ENCODE measurements at places on chromosomes 1 and 21.

- DNase-seq: peak; percentile 67
Measured at GRCh38 chr1:15409388-15410222, at the start of gene EFHD2. TSS of gene EFHD2 (plus strand) at chr1:15409888. CDS start at chr1:15409972, 84 bp downstream.

- peak; percentile 84 for DNase-seq
Measured at GRCh38 chr1:151372058-151372934, at the start of gene SELENBP1. TSS of gene SELENBP1 (minus strand) at chr1:151372705. CDS start at chr1:151372641, 64 bp downstream.

DNA sequence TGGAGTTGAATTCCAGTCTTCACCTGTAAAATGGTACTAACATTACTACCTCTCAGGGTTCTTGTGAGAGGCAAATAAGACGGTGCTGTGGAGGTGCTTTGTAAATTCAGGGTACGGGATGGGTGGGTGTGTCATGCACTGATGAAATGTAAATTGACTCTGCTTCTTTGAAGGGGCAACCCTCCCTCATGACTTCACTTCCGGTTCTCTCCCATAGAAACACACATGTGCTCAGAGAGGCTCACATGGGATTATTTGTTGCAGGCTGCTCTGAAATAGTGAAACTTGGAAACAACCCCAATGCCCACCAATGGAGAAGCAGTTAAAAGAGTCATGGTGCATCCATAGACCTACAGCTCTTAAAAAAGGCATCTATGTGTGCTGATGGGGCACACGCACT is 44.9 kb upstream of the SCMH1 start:
- DNase-seq: no peak

- no peak for DNase-seq
Measured at GRCh38 chr1:90557706-90558105, 159.4 kb downstream of the BARHL2 start.

- no peak for DNase-seq
Measured at GRCh38 chr1:240093120-240093961, 1.7 kb downstream of the FMN2 start.

DNA sequence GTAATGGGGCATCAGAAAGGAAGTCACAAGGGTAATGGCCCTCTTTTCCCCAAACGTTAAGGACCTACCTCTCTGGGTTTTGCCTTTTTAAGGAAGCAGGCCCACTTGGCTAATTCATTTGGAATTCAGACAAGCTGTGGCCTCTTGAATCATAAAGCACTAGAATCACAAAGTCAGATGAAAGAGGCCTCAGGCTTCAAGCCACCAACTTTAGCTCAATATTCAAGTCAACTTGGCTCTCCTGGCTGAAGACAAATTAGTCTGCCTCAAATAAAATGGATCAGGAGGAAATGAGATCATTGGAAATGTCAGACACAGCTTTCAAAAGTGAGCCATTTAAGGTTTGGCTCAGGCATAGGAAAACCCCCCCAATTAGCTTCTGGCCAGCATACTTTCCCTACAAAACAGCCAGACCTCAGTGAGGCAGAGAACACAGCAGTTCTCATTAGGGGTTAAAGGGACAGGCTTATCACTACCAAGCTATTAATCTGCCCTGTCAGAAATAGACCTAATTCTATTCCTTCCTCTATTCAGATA is 34.3 kb downstream of the SLC35D1 start:
- DNase-seq: peak; percentile 80

DNA sequence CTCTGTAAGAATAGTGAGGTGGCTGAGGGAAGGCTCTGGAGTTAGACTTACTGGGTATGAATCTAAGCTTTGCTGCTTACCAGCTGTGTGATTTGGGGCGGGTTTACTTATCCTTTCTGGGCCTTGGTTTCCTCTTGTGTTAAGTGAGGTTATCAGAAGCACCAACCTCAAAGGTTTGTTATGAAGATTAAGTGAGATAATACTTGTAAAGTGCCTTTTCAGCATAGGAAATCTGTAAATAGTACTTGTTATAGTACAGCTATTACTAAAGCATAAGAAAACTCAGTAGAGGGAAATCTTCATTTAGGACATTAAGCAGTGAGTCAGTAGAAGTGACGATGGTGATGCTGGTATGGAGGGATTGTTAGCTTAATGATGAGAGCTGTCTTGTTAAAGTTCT is 12.1 kb downstream of the HHAT start:
- DNase-seq: no peak

GRCh38 chr1:53104289-53104913 is 38.0 kb downstream of the SLC1A7 start:
- no peak for DNase-seq

DNA sequence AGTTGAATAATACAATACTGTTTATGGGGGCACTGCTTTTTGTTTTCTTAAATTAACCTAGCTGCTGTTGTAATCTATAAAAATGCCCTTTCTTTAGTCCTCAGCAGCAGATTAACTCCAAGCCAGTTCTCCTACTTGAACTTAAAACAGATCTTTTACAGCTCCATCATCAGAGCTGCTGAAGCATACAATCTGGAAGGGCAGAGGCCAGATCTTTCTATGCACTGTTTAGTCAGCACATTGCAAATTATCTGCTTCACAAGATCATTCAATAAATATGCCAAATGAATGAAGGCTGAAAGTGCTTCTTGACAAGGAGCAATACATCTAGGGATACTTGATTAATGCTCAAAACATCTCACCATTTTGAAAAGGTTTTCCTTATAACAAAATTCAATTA is 115.8 kb downstream of the PLPPR5 start:
- no peak for DNase-seq

GRCh38 chr1:26373281-26373680 is 731 bp upstream of the ZNF683 start:
- no peak for DNase-seq

- DNase-seq: no peak
Measured at GRCh38 chr1:203140743-203141520, 13.4 kb downstream of the ADORA1 start.

GRCh38 chr1:16205891-16206546 is 6.4 kb downstream of the ARHGEF19 start:
- no peak for DNase-seq

DNA sequence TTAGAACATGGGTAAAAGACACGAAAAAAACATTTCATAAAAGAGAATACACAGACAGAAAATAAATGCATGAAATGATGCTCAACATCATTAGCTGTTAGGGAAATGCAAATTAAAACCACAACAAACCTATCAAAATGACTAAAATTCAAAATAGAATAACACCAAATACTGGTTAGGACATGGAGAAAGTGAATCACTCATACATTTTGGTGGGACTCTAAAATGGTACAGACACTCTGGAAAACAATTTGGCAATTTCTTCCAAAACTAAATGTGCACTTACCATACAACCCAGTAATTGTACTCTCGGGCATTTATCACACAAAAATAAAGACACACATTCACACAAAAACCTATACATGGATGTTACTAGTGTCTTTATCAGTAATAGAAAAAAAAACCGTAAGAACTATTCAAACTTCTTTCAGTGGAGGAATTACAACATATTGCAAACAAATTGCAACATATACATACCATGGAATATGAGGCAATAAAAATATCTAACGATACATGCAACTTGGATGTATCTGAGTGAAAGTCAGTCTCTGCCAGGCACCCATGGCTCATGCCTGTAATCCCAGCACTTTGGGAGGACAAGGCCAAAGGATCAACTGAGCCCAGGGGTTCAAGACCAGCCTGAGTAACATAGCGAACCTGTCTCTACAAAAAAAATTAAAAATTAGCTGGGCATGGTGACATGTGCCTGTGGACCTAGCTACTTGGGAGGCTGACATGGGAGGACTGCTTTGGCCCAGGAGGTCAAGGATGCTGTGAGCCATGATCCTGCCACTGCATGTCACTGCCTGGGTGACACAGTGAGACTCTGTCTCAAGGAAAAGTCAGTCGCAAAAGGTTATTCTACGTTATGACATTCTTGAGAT is 19.6 kb downstream of the HSF2BP start:
- peak; percentile 20 for DNase-seq

DNA sequence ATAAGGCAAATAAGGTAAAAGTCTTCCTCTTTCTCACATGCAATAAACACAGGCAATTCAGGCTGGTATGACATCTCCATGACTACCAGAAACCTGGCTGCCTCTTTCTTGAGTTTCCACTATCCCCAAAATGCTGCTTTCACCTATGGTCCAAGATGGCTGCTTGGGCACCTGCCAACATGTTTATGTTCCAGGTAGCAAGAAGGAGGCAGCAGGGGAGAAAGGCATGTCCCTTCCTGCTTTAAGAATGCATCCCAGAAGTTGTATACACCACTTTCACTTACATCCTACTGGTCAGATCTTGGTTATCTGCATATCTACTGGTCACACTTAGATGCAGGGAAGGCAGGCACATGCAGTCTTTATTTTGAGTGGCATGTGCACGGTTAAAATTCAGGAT is 19.4 kb upstream of the ACOT11 start:
- DNase-seq: no peak

DNA sequence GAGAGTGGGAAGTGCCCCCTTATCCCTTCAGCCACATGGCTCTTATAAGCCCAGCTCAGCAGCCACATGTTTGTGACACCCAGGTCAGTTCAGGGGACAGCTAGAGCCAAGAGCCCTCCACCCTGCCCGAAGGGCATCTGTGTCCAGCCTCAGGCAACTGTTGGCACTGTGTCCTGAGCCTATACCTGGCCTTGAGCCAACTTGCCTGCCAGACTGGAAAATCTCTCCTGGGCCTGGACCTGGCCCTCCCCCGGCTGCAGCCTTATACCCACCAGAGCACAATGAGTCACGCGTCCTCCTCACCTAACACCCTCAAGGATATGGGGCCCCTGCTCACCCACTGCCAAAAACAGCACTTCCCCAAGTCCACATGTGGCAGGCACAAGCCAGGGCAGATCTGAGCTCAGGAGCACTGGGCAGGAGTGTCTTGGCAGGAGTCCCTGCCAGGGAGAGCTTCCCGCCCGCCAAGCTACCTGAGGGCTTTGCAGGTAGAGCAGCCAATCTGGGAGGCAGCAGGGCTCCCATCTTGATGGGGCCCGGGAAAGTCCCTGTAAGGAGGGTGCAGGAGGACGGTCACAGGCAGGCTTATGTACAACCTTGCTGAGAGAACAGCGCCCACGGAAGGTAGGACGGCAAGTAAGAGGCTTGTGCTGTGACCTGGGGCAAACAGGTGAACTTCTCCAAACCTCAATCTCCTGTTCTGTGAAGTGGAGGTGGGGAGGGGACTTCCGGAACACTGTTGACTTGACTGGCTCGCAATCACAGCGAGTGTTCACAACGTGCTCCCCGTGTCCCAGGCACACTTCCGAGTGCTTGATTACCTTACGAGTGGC is 19.8 kb upstream of the HSPG2 start:
- no peak for DNase-seq

DNA sequence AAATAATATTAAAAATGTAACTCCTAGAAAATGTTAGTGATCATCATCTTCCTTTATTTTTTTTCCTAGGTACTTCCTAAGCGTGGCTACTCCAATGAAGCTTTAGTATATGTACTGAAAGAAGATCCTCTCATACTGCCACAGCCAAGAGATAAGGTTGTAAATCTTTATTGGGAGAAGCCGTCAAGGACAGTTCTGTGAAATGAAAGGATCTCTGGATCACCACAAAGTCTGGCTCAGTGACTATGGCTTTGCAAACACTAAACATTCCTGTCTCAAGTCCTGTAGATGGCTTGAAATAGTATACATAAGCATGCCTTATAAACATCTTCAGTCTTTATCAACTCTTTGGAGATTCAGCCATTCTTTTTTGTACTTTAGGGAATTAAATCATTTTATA is 61.2 kb upstream of the DPH5 start:
- no peak for DNase-seq

DNA sequence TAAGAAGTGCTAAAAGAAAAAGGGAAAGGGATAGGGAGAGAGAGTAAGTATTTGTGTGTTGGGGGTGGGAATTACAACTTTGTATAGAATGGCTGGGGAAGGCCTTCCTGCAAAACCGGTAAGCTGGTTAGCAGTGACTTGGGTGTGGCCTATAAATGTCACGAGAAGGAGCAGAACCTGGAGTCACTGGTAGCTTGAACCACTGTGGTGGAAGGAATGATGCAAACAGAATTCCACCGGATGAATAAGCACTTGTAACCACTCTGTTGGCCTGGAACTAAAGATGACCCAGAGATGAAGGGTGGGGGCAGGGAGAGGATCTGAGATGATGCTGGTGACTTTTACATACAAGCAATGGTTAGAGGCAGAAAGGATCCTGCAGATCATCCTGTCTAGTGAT is 8.9 kb downstream of the XKR8 start:
- DNase-seq: peak; percentile 97

- no peak for DNase-seq
Measured at GRCh38 chr1:157965584-157965983, 27.9 kb upstream of the KIRREL1 start.

DNA sequence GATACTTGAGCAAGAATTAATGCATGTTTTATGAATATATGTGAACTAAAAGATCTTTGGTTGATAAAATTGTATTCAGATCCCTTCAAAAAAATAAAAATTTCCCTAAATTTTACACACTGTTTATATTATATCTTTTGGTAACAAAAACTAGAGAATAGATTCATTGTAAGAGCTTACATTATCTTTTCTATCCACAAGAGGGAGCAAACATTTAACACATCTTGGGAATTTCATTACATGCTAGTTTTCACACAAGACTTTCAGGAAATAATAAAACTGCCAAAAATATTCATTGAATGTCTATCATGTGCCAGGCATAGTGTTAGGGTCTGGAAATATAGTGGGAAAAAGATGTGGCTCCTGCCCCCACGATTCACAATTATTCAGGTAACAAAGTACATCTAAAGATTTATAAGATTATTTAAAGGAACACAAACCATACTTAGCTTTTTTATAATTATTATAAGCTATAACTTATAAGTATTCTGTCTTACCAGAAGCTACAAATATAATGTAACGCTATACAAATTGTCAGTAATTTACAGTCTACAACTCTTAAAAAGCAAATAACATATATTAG is 30.6 kb downstream of the FAF1 start:
- peak; percentile 20 for DNase-seq

GRCh38 chr21:43906585-43907370 is 41.8 kb downstream of the AGPAT3 start:
- no peak for DNase-seq

DNA sequence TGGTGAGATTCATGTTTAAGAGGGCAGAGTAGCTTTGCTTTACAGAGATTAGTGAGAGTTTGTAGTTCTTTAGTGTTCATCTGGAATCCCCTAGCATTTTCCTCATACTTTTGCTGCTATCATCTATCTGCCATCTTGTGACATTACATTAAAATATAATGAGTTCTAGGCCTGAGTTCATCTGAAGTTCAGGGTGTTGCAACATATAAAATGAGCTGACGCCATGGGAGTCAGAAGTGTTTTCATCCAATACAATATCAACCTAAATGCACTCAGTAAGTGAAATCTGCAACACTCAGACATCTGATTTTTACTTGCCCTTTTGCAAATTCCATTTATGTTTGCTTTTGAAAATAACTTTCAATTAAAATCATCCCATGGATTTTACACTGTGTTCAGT is 153.8 kb downstream of the NTNG1 start:
- DNase-seq: peak; percentile 6

Measured in stromal cell of bone marrow (primary cell).